Left forelimb (tissue), 1 donor: ENCODE measurements at places on chromosomes 7 and 10.
A peak's percentile ranks its signal among the peaks of the same experiment; 100 is the strongest.

- DNase-seq = no peak
These were observed 106.2 kb downstream of the ITIH5 start for GRCh38 chr10:7560519-7560918.

GRCh38 chr10:93463723-93464476 is 18.2 kb downstream of the MYOF start:
- DNase-seq = no peak

DNA sequence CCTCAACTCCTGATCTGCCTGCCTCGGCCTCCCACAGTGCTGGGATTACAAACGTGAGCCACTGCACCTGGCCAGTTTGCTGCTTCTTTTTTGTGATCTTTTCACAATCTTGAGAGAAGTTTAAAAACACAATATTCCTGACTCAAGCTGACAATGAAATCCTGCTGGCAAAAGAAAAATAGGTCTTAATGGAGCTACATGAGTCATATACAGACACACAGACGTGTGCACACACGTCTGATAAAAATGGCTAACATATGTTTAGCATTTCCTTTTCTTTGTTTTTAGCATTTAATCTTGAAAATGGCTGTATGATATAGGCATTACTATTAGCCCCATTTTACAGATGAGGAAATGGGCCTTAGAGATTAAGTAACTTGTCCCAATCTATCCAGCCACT is 29.4 kb upstream of the RAB18 start:
- DNase-seq = no peak

DNA sequence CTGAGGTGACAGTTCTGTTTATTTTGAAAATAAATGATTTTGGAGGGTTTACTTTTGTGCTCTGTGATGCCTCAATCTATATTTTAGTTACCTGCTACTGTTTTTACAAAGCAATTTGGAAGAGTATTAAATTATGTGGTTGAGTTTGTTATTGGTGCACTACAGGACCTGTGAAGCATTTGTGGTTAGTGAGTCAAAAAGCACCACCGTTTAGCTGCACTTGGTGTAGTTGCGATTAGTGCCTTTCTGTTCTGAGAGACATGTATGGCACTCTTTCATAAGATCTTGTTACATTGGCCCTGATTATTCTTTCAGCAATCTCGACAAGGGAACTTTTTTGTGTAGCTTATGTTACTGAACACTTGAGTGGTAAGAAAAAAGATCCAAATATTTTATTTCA is 132.2 kb downstream of the BBS9 start:
- DNase-seq = no peak

DNA sequence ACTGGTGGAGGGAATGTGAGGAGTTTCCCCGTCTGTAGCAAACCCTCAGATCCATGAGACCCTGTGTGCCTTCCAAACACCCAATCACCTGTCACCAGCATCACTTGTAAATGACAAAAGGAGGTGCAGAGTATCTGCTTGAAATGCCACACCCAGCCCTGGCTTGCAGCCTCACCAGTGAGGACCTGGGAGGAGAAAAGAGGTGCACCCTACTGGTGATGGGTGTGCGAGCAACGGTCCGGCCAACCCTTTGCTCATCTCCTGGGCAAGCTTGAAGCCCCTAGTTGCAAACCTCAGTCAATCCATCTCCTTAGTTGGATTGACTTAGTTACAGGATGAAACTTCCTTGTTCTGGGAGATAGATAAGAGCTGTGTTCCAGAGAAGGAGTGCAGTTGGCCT is 62.4 kb upstream of the WAPL start:
- DNase-seq = no peak

DNA sequence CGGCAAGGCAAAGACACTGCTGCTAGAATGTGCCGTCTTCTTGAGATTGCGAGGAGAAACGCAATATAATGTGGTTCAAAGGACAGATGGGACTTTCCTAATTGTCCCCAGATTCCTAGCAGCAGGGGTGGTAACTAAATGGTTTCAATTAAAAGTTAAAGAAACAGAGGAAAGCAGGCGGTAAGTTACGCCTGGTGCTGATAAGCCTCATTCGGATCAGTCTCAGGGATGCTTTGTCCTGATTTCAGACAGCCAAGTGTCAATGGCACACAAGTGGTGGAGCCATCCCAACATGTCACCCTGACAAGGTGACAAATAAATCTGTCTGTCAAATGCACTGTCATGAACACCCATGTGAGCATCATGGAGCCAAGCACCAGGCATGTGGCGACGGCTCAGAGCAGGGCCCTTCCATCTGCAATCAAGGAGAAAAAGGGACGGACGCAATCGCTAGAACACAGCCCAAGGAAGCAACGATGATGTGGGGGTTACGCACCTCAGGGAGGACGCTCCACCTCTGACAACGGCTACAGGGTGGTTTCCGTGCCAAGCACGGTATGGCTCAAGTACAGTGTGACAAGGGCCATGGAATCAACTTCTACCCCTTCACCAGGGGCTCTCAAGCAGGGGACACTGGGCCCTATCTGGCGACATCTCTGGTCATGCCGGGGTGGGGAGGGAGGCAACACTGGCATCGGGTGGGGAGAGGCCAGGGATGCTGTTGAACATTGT is 66.2 kb downstream of the CTBP2 start:
- DNase-seq = no peak

DNA sequence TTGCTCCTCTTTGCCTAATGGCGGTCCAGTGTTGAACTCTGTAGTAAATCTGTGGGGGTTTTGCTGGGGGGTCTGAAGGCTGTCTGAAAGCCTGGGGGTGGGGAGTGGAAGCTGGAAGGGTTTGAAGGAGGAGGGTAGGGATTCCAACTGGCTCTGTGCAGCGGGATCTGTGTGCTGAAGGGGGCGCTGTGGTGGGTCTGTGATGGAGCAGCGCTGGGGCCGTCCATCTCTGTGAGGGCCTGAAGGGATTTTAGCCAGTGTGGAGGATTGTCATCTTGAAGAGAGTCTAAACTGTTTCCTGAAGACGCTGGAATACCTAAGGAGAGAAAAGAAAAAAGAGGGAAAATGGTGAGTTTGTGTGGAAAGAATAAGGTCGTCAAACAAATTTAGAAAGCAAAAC is 129.2 kb downstream of the STRA8 start:
- no peak for DNase-seq

- no peak for DNase-seq
These were observed 182.1 kb downstream of the DIP2C start for GRCh38 chr10:507355-507699.

GRCh38 chr7:135274495-135275268 is 41.0 kb downstream of the STRA8 start:
- no peak for DNase-seq

DNA sequence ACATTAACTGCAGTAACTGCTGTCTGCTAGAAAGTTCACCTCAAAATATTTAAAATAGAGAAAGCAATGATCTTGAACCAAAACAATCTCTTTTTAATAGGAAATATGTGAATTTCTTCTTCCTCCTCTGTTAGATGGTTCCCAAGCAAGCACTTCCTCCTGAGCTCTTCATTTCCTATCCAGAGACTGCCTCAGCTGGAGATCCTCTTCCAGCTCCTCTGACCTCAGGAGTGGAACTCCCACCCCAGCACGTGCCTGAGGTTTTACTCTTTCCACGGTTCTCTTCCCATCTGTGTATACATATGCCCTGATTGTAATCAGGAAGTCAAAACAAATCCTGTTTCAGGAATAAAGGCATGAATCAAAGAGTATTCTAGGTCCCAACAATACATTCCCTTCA is 5.6 kb downstream of the DENND11 start:
- no peak for DNase-seq

DNA sequence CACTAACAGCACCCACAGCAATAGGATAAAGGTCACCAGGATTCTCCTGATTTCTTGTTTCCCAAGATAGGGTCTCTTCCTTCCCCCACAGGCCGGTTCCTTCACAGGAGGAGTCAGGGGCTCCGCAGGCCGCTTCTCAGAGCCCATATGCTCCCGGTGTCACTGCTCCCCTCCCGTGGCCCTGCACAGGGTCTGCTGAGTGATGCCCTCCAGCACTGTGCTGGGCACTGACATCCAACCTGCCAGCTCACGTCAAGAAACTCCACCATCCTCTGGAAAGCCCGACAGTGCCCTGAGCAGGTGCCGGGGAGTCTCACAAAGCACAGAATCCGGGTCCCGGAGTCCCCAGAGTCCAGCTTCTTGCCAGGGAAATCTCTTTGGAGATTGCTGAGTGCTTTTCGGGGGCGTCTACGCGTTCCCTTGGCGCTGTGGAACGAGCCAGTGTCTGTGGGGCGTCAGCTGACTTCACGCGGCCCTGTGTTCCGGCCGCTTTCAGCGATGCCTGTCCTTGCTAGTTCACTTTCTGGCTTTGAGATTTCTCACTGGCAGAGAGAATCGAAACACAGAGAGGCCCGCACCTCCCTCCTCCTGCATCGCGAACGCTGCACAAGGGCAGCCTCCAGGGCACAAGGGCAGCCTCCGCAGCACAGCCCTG is 567.5 kb downstream of the DNAJB6 start:
- peak; percentile 18 for DNase-seq

- no peak for DNase-seq
These were observed 36.6 kb downstream of the MICALL2 start for GRCh38 chr7:1422512-1423263.

GRCh38 chr7:32868116-32868515 is 23.4 kb downstream of the KBTBD2 start:
- no peak for DNase-seq

- DNase-seq = no peak
These were observed 219.2 kb upstream of the ZNF32 start for GRCh38 chr10:43867667-43868565.

GRCh38 chr7:132049462-132050304 is 493.3 kb upstream of the PODXL start:
- no peak for DNase-seq

DNA sequence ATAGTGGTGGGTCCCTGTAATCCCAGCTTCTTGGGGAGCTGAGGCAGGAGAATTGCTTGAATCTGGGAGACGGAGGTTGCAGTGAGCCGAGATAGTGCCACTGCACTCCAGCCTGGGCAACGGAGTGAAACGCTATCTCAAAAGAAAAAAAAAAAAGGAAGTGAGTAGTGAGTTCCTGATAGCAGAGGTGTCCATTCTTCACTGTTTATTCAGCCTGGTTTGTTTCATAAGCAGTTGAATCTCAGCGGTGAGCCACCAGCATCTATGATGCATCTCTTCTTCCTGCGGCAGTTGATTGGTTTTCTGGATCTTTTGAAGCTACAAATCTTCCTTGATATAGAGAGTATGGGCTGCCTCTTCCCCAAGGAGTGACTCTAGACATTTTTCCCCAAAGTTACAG is 316.1 kb upstream of the MTPN start:
- DNase-seq = no peak

- no peak for DNase-seq
These were observed 5.5 kb downstream of the PDAP1 start for GRCh38 chr7:99402854-99403253.

DNA sequence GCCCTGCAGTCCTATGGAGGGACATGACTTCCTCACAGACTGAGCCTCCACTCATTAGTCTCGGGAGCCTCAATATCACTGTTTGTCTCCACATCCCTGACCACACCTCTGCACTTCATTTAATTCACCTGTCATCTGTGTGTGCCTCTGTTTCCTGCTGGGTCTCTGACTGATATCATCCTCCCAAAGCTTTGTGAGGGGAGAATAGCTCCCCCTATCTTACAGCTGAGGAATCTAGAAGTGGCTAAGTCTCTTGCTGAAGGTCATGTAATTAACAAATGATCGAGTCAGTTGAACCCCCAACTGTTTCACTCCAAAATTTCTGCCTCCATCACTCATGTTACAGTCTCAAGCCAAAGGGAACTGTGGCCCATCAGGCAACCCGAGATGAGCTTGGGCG is 5.5 kb upstream of the CPXM2 start:
- no peak for DNase-seq

DNA sequence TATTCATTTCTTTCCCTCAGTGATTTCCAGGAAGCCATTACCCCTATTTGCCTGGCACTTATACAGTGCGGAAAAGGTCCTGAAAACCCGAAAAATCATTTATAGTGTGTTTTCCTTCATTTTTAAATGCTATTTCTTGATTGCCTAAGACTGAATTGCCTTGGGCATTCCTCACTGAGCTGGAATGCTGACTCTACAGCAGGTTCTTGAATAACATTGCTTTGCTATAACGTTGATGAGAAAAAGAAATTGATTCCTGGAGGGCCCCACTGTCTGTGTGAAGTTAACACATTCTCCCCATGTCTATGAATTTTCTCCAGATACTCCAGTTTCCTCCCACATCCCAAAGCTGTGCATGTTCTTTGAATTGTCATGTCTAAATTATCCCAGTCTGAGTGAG is 308.5 kb downstream of the EXOC4 start:
- no peak for DNase-seq

DNA sequence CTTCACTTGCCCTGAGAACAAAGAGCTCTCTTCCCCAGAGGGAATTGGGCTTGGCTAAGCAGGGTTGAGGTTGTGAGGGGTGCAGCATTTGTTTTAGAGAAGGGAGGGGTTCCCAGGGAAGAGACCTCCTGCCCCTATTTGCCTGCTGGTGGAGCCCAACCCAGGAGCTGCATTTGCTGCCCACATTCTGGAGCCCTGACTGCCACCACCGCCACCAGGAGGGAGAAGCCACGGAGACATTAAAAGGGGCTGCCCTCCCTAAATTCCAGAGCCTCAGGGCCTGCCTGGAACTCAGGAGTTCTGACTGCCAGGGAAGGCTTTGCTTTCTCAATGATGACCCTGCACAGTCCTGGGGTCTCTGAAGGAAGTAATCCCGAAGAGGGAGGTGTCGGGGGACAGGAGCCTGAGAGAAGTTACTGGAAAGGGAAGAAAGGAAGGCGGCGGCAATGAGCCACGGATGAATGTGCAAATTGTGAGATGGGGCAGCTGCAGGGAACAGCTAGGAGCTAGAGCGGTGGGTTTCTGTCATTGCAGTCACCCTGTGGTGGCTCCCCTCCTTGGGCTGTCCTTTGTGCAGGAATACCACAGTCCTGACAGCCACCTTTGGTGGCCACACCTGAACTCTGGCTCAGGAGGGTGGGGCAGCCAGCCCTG is 51.3 kb downstream of the NEURL1 start:
- no peak for DNase-seq

- DNase-seq = no peak
These were observed 1601.9 kb downstream of the REEP3 start for GRCh38 chr10:65123120-65123519.

GRCh38 chr10:122974023-122974422 is 6.2 kb upstream of the PSTK start:
- DNase-seq = no peak

- DNase-seq = no peak
These were observed 5.8 kb upstream of the SCD start for GRCh38 chr10:100340948-100341847.

- DNase-seq = no peak
These were observed 115.1 kb downstream of the PRKCQ start for GRCh38 chr10:6464862-6465430.

DNA sequence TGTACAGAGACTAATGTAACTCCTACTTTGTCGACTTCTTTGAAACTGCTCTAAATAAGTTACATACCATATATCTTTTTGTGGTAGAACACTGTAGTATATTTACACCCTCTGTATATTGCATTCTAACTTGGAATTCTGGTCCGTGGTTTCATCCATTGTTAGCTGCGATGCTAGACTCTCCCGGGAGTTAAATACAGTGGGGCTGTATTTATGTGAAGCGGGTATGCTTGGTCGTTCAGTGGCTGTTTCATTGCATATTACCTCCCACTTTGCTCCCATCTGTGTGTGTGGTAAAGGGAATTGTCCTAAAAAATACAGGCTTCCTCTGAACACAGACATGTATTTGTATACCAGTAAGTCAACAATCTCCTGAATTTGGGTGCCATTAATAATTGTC is 231.1 kb downstream of the SLC25A13 start:
- no peak for DNase-seq

GRCh38 chr7:108503112-108504026 is 22.6 kb downstream of the PNPLA8 start:
- DNase-seq = no peak
